ENCODE measurements at places on chromosomes 12 and 14.

- DNase-seq = no peak
Observed at GRCh38 chr14:77498984-77499527, 440 bp upstream of the ISM2 start.

DNA sequence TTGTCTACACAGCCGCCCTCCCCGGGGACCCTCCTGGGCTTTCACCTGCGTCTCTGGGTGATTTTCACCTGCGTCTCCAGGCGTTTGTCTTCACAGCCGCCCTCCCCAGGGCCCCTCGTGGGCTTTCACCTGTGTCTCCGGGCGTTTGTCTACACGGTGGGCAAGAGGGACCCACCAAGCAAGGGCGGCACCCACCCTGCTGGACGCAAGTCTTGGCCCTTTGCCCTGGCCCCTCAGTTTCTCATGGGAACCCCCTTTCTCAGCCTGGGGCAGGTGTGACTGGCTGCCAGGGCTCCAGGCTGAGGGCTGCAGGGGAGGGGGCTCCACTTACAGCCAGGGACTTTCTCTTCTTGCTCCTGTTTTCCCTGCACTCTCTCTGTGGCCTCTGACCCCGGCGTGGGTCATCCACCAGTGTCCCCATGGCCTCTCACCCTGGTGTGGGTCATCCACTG is 68.6 kb upstream of the GALNT9 start:
- DNase-seq = no peak

GRCh38 chr14:30002859-30003258 is 75.2 kb upstream of the PRKD1 start:
- DNase-seq = no peak

DNA sequence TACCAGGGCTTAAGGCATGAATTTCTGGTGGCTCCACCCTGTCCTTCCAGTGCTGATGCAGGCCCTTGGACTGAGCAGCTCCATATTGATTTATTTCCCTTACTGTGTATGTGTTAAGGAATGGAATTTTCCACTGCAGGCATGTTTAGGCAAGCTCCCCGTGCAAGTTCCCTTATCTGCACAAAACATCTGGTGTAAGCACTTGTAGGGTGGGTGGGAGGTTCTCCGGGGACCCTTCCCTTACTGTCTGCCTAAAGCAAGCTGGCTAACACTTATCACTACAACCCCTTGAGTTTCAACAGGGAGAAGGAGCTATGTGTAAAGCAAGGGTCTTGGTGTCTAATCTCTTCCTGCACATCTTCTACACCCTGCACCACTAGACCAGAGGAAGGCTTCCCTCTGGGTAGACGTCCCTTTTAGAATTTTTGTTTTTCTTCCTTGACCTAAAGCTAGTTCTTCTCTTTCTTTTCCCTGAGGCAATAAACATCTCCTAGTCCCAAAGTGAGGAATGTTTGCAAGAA is 22.0 kb upstream of the DRAM1 start:
- peak; percentile 35 for DNase-seq

DNA sequence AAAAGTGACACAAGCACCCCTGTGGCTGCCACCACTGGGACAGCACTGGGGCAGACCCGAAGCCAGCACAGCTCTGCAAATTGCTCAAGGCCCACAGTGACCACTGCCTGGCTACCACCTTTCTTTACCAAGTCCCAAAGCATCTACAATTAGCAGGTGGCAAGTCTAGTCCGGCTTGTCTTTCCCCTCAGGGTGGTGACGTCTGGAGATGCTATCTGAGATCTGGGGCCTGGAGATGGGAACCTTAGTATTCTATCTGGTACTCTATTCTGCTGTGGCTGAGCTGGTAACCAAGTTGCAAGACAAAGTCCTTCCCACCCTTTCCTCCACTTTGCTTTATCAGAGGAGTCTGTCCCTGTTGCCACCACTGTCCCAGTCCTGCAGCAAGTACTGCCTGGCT is 1010.1 kb upstream of the FLRT2 start:
- no peak for DNase-seq

DNA sequence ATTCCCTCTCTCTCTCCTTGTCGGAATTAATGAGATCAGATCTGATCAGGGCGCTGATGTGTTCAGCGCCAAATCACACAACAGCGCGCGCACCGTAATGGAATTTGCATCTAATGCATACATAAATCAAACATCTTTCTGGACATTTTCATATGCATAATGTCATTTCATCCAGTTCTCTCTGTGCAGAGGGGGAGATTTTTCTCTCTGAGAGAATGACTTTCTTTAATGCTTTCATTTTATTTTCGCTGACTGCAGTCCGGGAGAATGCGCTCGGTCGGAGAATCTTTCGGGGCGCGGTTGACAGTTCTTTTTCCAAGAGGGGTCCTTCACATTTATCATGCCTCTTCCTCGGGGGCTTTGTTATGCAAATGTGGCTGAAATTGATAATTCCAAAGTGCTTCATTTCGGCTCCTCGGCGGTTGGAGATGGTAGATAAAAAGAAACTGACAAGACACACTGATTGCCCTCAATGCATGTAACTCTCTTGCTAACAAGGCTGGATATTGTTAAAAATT is 615.9 kb downstream of the VRK1 start:
- peak; percentile 5 for DNase-seq

- no peak for DNase-seq
Observed at GRCh38 chr12:52573306-52573705, 337 bp downstream of the KRT74 start.

DNA sequence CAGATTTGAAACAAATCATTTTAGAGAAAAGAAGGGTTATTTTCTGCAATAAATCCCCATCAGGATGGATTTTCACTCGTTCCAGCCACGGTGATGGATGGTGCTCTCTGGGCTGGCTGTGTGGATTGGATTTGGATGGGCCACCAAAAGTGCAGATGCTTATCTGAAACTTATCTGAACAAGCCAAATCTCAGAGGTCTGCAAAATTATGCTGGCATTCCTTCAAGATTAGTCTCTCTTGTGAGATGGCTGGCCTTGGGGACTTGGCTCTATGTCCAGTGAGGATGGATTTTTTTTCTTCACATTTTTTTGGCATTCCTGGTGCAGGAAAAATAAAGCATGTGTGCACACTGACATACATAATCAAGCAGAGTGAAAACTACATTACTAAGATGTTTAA is 341.9 kb downstream of the GXYLT1 start:
- DNase-seq = no peak

DNA sequence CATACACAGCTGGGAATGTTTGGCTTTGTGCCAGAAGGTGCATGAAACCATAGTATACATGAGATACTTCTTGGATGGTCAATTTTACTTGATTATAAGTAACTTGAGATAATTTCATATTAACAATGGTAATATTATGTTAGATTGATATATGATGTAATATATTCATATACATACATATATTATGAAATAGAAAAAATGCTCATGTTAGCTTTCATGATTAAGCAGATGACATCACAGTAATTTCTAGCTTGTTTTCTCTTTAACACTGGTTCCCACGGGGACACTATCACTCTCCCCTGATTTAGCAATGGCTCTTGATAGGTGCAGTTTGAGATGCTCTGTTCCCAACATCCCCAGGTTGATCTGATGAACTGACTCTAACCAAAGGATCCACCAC is 35.4 kb upstream of the NTF3 start:
- DNase-seq = no peak

- DNase-seq = peak; percentile 25
Observed at GRCh38 chr12:95591731-95592130, 40.5 kb upstream of the USP44 start.

GRCh38 chr12:85157035-85157603 is 121.0 kb downstream of the LRRIQ1 start:
- DNase-seq = no peak

DNA sequence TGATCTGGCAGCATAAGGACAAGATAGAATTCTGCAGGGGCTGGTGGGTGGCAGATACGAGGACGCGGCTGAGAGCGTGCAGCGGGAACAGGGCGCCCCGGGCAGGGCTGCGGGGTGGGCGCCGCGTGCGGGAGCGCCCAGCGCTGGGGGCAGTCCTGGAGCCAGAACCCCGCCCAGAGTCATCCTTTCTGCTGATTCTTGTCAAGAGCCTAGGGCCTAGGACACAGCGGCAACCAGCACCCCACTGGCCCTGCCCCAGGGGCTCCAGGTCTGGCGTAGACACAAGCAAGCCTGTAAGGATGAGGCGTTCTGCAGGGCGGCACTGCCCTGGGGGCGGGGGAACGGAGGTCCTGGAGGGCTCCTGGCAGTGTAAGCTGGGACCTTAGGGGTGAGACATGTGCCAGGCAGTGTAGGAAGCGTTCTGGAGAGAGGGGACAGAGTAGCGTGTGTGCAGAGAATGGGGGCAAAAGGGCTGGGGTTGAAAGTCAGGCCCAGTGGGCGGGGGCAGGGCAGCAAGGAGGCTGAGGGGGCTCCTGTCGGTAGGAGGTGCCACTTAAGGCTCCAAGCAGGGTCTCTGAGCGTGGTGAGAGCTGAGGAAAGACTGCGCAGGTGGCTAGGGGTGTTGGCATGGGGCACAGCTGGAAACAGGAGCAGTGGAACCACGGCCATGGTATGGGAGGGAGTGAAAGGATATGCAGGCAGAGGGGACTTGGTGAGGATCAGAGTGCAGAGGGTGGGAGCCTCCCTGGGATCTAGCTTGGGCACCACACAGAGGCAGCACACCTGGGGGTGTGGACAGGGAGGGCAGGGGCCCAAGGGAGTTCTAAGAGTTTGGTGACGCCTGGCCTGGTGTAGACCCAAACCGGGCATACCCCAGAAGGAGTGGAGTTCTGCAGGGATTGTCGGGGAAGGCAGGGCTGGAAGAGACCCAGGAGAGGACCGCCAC is 845 bp upstream of the AHNAK2 start:
- DNase-seq = no peak

- DNase-seq = no peak
Observed at GRCh38 chr14:37318938-37319337, 121.2 kb downstream of the MIPOL1 start.

DNA sequence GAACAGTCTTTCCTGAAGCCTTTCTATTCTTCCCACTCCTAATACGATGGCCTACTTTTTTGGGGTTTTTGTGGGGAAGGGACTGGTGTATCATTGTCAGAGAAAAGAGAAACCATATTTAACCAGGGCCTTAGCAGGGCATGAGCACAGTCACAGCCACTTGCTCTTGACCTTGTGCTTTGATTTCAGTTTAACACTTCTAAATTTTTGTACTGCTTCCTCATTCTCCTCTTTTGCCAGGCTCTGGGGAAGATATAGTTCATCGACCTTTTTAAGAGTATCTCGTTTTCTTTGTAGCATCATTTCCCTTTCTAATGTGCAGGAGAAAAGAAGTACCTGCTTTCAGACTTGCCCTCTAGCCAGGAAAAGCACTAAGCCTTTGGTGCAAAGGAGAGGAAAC is 2.2 kb downstream of the ZBTB1 start:
- no peak for DNase-seq

- no peak for DNase-seq
Observed at GRCh38 chr12:103012884-103013283, 55.4 kb downstream of the ASCL1 start.

GRCh38 chr14:32472076-32472475 is 143.0 kb downstream of the AKAP6 start:
- no peak for DNase-seq

DNA sequence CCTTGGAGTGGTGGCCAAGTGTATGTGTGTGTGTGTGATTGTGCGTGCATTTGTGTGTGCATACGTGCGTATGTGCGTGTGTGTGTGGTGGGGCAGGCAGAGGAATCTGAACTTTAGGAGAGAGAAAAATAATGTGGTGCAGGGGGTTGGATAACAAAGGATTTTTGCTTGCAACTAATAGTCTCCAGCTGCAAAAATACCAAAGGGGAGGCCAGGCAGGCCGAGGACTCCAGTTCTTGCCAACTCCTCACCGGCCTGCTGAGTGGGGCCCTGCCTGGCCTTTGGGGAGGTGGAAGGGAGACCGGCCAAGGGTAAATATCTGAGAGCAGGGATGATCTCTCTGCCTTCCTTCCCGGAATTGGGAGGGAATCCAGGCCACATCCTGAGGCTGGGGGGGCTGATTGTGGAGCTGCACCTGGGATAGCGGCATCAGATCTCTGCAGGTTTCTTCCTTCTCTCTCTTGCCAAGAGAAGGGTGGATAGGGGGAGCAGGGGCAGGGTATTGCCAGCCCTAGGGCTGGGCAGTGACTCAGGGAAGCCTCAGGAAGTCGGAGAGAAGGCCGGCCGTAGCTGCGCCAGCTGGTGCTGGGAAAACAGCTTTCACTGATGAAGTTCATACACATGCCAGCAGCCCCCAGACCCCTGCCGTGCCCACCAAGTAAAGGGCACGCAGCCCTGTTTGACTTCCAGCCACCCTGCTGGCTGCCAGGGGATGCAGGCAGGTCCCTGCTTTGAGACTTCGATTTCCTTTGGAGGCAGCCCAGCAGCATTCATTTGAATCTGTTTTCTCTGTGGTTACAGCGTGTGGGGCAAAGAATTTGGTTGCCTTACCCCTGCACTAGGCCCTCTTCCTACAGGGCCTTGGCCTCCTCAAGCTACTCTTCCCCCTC is 4.6 kb upstream of the LRP1-AS start:
- DNase-seq = peak; percentile 76

- no peak for DNase-seq
Observed at GRCh38 chr14:63524537-63525155, 18.5 kb downstream of the PPP2R5E start.

DNA sequence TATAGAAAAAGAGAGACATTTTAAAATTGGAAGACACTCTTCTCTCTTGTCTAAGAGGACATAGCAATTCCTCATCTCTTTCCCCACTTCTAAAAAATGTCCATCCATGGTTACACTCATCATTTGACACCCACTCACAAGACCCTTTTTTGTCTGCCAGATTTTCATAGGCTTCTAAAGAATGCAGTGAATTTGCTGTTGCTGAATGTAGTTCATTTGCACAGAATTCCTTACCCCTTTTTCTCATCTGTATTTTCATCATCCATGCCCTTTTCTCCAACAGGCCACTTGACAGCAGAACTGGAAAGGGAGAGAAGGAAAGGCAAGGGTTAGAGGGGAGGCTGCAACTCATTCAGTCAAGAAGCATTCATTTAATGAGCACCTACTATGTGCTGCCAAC is 128.0 kb downstream of the NUAK1 start:
- DNase-seq = peak; percentile 63

DNA sequence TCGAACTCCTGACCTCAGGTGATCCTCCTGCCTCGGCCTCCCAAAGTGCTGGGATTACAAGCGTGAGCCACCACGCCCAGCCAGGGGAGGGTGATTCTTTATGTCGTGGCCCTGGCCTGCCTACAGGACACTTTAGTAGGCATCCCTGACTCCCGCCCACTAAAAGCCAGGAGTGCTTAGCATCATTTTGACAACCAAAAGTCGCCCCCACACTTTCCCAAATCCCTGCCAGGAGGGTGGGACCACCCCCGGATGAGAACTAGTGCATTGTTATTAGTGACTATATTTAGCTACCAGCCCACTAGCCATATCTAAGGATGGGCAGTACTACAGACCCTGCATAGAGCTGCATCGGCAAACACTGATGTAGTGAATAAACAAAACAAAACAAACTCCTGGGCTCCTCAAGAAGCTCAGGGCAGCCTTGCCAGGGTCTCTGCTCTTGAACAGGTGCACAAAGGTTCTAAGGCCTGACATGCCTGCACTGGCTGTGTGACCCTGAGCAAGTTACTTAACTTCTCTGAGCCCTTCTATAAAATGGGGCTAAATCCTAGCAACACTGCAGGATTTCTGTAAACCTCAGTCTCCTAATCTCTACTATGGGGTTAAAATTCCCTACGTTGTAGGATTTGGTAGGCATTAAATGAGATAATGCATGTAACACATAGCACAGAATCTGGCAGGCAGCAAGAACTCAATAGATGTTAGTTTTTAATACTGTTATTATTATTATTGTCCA is 2.2 kb downstream of the CAMKK2 start:
- DNase-seq = no peak

GRCh38 chr12:131249246-131250027 is 295.7 kb downstream of the ADGRD1 start:
- DNase-seq = no peak

- DNase-seq = peak; percentile 17
Observed at GRCh38 chr14:30621354-30621939, 672 bp upstream of the SCFD1 start.

GRCh38 chr12:75922944-75923642 is 108.5 kb downstream of the PHLDA1 start:
- no peak for DNase-seq

All from fibroblast of skin of right biceps (primary cell).